ENCODE measurements at places on chromosomes 3 and 15.

DNA sequence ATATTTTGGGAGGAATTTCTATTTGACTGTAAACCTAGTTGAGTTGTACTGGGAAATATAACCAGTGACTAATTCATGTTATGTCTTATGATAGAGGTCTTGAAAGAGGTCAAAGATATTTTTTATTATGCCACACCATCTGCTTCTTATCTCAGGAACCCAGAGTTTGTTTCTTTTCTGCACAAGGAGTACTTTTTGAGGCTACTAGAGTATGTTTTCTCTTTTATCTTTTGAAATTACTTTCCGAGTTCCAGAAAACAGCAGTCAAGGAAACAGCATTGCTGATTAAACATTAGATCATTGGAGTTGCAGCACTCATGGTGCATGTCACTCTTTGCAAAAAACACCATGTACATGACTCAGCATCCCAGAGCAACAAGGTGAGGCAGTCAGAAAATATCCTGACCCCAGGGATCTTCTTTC is 645.8 kb upstream of the NR2F2 start:
- DNase-seq: no peak

- DNase-seq: no peak
Observed at GRCh38 chr3:58529516-58530353, 7.3 kb downstream of the ACOX2 start.

DNA sequence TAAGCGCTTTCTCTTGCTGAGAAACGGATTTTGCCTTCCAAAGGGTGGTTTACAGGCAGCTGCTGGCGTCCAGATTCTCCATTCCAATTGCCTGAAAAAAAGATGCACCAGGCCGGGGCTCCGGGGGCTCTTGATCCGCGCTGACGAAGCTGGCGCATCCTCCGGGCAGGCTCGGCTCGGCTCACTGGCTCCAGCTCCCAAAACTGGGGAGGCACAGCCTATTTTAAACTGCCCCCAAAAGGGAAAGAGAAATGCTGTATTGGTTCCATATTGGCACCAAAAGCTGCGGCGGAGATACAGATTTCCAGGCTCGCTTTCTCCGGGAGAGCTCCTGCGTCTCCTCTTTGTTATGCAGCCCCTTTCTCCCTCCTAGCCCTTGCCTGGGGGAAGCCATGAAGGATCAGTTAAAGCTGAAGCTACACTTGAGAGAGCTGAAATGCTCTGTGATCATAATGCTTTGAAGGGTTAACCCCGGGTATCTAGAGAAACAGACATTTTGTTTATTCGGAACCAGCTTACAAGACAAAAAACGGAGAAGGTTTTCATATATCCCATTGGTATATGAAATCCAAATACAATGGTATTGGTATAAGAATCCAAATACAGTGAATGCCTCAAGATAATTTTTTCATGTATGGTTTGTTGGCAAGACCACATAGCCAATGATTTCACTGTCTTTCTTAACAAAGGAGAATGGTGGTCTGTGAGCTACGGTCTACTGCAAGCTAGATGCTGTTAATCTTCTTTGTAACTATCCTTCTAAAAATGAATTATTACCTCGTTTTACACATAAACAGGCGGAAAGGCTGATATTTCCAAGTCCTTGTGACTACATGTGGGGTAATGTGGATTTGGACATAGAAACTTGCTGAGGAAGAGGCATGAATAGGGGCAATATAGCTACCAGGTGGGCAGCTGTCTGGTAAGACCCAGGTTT is 693 bp downstream of the CD200 start:
- peak; percentile 81 for DNase-seq

DNA sequence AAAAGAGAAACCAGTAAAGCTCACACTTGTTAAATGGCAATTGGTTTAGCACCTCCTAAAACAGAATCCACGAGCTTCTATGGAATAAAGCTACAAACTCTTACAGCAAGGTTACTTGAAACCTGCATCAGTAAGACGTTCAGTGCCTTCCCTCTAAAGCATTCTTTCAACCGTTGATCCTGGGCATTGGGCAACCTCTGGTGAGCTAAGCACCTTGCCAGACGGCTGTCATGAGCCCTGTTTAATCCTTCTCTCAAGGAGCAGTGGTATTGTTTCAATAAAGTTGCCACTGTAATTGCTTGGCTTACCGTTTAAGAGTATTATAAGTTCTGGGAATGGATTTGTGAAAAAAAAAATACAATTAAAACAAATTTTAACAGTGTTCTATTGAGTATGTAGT is 75.0 kb downstream of the COL8A1 start:
- no peak for DNase-seq

- DNase-seq: no peak
Observed at GRCh38 chr3:7788881-7789280, 712.7 kb upstream of the LMCD1 start.

- peak; percentile 97 for DNase-seq
Observed at GRCh38 chr3:5187156-5187919, at the start of gene EDEM1. Gene EDEM1, plus strand, starts transcription at chr3:5187707. Its CDS starts 99 bp downstream, at chr3:5187806.

All from globus pallidus (tissue), 1 donor.